HT1080 (cell line): ENCODE measurements at places on chromosomes 16 and 17.
A peak's percentile ranks its signal among the peaks of the same experiment; 100 is the strongest.

DNA sequence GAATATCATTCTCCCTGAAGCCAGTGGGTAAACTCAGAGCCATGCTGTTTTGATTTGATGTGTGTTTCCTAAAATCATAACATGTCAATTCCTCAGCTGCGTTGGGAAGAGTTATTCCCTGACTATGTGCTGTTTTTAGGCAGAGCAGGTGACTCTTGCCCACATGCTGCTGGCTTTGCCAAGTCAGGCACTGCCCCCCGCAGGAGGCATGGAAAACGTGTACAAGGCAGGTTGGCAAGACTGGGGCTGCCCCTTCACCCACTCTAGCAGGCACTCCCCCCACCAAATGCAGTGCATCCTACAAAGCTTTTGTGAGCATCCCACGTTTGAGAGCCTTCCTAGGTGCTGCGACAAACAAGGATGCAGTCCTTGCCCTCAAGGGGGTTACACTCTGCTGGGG lies 38.3 kb upstream of the NAT9 start:
- peak; percentile 13 for DNase-seq

GRCh38 chr17:82092094-82092586 lies 5.9 kb downstream of the FASN start:
- DNase-seq = no peak

DNA sequence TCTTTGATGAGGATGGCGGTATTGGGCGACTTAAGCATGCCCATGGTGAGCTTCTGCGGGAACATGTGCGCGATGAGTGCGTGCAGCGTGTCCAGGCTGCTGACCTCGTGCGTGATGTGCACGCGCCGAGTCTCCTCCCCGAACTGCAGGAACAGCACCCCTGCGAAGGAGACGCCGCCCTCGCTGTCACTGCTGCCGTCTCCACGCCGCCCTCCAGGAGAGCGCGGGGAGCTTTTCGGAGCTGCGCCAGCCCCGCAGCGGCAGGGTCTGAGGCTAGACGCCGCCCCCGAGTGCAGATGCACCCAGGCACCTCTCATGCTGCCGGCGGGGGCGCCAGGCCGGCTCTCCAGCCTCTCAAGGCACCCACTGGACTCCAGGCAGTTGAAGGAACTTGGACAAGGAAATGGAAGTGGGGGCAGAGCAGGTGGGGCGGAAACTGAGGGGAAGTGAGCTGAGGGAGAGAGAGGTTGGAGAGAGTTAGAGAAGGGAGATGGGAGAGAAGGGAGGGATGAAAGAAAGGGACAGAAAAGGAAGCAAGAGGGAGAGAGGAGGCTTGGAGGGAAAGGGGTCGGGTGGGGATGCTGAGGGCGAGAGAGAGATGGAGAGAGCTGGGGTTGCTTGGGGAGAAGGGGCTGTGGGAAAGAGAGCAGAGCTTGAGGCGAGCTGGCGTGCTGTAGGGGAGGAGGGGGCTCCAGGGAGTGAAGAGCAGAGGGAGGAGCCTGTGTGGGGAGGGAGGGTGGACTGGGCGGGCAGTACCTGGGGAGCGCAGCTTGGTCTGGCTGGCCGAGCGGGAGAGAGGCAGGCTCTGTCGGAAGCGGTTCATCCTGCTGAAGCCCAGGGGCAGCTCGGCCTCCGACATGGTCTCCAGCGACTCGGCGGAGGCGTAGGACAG lies 42.1 kb downstream of the SRCIN1 start:
- DNase-seq = no peak

DNA sequence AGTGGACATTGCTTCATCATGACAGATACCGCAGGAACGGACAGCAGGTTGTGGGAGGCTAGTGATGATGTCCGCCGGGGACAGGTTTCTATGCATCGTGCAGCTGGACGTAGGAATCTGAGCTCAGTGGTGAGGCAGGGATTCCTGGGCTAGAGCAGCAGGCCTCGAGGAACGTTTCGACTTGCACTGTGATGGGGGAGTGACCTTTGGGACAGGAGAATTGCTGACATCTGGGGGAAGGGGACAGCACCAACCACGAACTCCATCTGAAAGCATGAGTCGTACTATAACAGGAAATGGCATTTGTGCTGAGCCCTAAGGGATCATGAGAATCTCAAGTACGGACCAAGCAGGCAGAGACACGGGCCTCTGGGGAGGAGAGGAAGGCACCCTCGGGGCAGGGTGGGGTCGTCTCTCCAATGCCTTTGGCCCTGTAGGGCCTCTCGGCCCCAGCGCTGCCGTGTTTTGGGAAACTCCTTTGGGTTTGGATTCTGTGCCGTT lies 65.8 kb upstream of the ENDOV start:
- peak; percentile 62 for DNase-seq

DNA sequence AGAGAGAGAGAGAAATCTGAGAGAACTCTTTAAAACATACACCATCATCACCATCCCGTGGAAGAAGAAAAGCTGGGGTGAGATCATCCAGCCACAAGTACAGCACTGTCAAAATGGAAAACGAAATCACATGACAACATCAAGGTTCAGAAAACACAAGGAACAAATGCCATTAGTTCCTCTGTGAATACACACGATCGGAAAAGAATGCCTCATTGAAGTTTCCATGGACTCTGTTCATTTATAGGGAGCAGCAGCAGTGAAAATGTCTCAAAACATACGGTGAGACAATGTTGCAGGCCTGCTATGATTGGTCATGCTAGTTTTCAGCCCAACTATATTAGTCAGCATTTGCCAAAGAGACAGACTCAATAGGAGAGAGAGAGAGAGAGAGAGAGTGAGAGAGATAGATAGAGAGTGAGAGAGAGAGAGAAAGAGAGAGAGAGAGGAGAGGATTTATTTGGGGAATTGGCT lies 4.4 kb downstream of the CFAP97D1 start:
- peak; percentile 64 for DNase-seq

GRCh38 chr17:41553176-41553575 lies 18.7 kb downstream of the KRT9 start:
- DNase-seq = peak; percentile 52

GRCh38 chr17:78338486-78339259 lies 21.2 kb downstream of the SOCS3 start:
- DNase-seq = no peak

DNA sequence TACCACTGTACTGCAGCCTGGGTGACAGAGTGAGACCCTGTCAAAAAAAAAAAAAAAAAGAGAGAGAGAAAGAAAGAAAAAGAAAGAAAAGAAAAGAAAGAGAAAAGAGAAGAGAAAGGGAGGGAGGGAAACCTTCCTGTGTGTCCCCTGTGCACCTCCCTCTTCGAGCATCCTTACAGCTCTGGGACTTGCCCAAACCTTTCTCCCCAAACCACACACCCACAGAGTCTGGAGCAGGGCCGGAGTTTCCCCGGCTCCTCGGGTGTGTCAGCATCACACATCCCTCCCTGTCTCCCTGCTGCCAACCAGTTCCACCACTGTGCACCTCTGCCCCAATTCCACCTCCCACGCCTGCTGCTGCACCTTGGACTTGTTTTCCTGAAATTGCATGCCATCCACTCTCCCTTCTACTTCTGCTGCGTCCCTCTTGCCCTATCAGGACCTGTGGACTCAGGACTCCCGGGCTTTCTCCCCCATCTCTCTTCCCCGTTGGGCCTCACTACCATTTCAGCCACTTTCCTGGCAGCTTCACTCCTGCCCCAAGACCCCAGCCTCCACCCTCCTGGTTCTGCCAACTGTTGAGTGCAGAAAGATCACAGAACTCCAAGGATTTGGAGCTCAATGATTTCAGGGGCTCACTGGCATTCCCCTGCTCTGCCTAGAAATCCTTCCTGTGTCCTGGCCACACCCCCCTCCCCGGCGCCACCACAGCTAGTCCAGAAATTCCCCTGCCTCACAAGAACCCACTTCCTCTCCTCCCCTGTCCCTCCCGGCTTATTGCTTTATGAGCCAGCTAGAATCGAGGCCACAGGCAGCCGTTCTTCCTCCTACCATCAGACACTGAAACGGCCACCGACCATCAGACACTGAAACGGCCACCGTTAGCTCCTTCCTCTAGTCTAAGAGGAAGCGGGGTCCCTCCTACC lies 3.7 kb upstream of the CDK3 start:
- DNase-seq = peak; percentile 85

GRCh38 chr16:25253322-25253721 lies 4.3 kb downstream of the ZKSCAN2 start:
- DNase-seq = no peak

GRCh38 chr16:4535627-4536108 lies 2.9 kb downstream of the CDIP1 start:
- no peak for DNase-seq

DNA sequence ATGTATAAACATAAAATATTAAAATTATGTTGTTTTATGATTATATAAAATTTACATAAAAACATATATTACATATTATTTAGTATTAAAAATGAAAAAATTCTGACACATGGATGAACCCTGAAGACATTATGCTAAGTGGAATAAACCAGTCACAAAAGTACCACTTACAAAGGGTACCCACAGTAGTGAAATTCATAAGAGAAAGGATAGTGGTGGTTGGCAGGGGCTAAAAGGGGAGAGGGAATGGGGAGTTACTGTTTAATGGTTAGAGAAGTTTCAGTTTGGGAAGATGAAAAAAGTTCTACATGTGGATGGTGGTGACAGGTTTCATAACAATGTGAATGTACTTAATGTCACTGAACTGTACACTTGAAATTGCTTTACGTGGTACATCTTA lies 41.4 kb downstream of the FBXL20 start:
- DNase-seq = no peak

DNA sequence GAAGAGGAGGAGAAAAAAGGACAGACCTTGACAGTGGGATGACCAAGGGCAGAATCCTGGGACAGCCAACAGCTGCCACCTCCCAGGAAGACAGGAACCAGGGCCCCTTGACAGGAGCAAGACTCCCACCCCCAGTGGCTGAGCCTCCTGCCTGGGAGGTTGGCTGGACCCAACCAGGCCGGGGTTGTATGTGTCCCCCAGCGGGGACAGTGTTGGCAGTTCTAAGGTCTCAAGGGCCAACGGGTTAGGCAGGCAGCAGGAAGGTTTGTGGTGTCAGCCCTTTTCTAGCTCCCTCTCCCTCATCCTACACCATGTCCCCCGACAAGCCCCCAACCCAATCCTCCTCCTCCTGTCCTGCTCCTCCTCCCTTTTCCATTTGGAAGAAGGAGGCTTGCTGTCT lies 126.2 kb downstream of the MRM1 start:
- DNase-seq = no peak

- no peak for DNase-seq
Measured at GRCh38 chr17:41334385-41335305, 16.0 kb downstream of the KRT33A start.

DNA sequence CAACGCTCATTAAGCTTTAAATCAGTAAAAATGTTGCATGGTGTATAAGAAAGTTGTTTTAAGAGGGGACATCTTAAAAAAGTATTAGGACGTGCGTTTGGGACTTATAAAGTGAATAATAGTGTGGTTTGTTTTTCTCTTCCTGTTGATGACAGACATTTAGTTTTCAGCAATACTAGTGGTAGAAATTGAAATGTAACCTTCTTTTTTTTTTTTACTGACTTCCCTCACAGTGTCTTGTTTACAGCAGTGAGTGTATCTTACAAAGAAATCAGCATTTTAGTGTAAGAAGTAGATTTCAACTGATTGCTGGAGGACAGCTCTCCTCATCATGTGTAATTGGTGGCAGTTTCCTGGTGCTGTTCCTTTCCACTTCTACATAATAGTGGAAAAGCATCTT lies 39.6 kb downstream of the CYLD start:
- no peak for DNase-seq

DNA sequence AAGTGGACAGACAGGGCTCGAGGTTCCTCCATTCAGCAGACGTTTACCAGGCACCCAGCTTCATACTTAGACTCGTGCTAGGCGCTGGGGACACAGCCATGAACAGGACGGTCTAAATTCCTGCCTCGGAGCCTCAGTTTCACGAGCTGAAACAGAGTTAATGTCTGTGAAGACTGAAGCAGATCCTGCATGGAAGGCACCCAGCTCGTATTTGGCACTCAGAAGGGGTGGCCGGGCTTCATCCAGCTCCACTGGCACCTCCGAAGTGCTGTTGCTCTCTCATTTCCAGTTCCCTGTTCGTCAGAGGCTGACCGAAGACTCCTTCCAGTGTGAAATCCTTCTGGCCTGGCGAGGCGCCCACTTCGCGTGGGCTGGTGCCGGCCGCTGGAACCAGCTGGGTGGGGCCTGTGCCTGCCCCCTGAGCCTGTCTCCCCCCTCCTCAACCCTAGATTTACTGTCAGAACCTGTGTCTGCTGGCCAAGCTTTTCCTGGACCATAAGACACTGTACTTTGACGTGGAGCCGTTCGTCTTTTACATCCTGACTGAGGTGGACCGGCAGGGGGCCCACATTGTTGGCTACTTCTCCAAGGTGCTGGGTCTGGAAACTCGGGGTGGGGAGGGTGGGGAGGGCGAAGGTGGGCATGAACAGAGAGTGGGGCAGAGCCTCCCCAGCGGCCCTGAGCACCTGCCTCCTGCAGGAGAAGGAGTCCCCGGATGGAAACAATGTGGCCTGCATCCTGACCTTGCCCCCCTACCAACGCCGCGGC lies 5.8 kb downstream of the PRSS8 start:
- no peak for DNase-seq

GRCh38 chr17:58388302-58389190 lies 28.8 kb downstream of the RNF43 start:
- no peak for DNase-seq

- no peak for DNase-seq
Measured at GRCh38 chr17:41975099-41976083, 8.8 kb downstream of the CNP start.

DNA sequence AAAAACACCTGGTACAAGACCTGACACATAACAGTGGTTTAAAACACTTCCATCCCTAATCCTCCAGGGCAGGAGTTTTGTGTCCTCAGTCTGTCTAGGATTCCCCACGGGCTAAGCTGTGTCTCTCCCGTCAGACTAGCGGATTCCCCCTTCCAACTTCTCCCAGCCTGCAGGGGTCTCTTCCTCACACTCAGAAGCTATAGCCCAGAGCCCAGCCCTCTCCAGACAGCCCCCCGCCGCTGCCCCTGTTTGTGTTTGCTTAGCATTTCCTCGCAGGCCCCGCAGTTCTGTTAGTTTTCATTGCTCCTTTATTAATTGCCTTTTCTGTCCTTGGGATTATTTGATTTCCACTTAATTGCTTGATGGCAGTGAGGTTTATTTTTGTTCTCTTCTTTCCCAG lies 91.2 kb downstream of the TMEM132E start:
- DNase-seq = no peak

DNA sequence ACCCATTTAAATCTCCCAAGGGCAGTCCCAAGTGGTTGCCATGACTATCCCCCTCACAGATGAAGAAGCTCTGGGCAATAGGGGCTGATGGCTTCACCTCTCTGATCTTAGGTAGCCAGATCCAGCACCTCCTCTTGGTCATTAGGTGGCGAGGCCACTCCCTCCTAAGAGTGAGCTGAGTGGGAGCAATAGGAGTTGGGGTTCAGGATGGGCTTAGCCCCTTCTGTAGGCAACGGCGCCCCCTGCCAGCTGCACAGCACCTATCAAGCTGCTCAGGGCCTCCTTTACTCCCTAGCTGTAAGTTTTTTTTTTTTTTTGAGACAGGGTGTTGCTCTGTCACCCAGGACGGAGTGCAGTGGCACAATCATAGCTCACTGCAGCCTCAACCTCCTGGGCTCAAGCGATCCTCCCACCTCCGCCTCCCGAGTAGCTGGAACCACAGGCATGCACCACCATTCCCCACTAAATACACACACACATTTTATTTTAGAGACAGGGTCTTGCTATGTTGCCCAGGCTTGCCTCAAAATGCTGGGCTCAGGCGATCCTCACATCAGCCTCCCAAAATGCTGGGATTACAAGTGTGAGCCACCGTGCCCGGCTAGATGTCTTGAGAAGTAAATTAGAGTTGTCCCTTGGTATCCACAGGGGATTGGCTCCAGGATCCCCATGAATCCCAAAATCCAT lies 3.5 kb upstream of the RRAD start:
- peak; percentile 53 for DNase-seq
